ENCODE measurements at places on chromosomes 2 and 18.

- no peak for DNase-seq
Measured at GRCh38 chr2:223008956-223009355, 43.0 kb upstream of the KCNE4 start.

DNA sequence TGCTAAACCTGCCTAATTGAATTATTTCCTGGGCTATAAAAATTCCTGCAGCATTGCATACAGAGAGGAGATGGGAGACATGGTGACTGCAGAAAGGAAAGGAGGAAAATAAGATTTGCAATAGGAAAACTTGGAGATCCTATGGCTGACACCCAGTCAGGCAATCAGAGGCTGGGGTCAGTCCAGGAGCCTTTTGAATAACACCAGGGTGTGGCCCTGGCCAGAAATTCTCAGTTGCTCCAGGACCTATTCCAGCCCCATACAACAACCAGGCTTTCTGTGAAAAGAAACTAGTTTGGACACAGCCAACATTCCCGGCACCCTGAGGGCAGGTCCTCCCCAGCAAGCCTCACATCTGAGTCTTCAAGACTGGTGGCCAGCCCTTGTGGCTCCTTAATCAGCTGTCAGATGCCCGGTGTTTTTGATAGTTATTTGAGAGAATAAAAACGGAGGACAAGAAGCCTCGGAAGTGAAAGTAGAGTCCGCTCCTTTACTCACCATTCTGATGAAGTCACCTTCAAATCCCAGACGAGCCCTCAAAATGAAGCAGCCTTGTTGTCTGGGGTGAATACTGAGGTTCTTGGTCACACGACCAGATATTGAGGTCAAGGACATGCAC lies 31.1 kb upstream of the GMCL1 start:
- DNase-seq, result no peak

- DNase-seq, result no peak
Measured at GRCh38 chr18:41199212-41199611, 755.8 kb upstream of the PIK3C3 start.

DNA sequence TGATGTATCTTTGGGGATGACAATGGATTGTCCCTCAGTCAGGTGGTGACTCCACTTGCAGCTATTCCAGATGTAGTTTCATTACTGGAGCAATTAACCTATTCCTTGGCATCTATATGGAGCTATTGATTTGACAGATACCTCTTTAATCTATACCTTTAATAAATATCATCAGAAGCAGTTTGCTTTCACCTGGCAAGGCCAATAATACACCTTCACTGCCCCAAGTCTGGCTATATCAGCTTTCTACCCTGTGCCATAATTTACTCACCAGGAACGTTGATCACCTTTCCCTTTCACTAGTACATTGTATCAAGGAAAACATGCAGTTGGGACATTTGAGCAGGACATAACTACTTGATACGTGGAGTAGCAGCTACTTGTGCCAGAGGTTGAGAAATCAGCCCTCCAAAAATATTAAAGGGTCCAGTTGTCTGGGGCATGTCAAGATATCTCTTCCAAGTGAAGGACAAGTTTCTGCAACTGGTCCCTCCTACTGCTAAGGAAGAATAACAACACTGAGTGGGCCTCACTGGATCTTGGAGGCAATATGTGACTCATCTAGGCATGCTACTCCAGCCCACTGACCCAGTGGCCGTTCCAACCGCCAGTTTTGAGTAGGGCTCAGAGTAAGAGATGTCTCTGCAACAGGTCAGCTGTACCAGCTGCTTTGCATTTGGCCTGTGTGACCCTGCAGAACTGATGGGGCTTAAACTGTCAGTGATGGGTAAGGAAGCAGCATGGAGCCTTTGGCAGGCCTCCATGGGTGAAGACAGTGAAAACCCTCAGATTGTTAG lies 67.0 kb downstream of the PSMG2 start:
- no peak for DNase-seq

DNA sequence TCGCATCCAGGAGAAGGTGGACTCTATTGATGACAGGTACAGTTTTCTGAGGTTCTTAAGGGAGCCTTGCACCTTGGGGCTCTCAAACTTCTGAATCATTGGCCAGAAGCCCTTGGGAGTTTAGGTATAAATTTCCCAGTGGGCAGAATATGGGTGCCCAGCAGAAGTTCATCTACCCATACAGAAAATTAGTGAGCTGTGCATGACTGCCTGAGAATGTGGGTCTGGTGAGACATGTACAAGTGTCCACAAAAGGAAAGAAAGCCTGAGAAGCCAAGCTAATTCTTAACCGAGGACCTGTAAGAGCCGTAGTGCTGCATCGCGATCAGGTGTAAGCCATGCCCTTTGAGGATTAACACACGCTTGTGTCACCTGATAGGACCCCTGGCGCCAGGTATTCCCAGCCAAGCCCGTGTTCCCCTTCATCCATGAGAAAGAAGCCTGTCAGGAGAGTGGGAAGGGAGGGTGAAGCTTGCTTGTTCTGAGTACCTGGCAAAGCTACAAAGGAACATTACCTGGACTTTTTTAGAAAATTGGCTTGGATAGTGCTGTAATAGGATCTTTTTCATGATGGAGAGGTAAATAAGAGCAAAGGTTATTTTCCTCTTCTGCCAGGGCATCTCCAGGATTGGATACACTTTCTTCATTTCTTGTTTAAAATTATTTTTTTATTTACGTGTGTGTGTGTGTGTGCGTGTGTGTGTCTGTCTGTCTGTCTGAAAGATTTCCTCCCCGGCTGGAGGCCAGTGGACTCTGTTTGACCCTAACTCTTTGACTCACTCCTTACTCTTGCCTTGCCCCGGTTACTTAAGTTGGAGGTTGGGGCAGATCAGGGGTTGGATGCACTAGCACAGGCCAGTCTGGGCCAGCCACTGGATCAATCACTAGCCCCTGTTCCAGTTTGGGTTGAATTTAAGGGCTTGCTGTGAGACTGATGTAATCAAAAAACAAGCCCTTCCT lies 90.4 kb upstream of the EML6 start:
- no peak for DNase-seq

GRCh38 chr2:198242093-198242492 lies 437.7 kb downstream of the PLCL1 start:
- no peak for DNase-seq

DNA sequence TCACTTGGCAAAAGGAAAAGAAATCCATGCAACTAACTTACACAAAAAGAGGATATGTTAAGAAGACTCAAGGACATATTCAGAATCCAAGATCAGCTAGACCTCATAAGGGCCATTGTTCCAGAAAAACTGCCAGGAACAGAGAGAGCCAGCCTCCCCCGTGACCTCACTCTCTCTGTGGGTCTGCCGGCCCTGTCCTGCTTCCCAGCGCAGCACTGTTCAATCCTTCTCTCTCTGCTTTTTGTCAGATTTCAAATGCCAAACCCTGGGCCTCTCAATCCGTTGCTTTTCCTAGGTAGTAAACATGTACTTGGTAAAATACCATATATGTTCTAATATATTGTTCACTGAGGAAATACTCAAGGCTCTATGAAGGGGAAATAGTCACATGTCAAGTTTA lies 40.0 kb upstream of the ACKR3 start:
- no peak for DNase-seq

DNA sequence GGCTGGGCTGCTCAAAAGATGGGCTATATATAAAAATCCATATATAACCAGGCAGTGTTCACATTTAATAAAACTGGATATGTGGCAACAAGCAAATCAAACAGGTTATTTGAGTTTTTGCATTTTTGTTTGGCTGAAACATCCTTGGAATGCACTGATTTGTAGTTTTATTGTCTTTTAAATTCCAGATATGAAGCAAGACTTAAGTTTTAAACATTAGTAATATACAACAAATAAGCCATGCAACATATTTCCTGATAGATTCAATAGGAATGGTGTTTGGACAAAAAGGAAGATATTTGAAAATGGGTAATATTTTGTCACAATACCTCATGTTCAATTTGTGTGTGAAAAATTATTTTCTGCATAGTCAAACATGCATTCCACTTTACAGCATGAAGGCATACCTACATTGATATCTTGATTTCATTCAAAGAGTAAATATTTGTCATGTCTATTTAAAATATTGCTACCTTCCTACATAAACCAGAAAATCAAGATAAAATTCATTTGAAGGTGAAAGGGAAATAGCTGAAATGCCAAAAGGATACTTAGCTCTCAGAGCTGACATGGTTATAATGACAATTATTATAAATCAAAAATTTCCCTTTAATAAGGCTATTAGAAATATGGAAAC lies 132.3 kb upstream of the NETO1 start:
- DNase-seq, result no peak

- DNase-seq, result no peak
Measured at GRCh38 chr2:122955776-122956175, 1069.3 kb upstream of the CNTNAP5 start.

DNA sequence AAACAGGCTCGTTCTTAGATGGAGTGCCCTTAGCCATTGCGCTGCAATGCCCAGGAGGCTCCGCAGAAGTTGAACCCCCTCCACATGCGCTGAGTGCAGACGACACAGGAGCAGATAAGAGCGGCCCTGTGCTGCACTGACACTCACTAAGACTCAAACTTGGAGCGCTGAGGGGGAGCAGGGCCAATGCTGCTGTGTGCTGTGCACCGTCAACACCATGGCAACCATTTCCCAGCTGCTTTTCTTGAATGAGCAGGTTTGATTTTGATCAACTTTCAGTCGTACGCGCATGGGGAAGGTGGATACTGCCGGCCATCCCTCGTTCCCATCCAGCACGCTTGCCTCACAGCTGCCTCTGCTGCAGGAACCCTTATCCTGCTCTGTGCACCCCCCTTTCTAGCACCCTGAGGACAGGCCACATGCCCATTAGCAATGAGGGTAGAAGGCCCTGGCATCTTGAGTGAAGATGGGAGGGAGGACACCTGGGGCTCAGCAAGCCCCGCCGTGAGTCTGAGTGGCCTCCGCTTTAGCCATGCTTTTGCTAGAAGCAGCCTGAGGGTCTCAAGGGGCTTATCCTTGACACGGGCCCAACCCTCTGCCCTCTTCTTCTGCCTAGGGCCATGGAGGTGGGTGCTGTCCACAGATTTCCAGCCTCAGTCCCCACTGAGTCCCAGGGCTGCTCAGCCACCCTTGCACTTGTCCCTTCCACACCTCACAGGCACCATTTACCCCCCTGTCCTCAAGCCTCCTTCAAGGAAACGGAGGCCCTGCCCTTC lies 271.9 kb downstream of the PHLPP1 start:
- no peak for DNase-seq

GRCh38 chr2:162989507-162989906 lies 150.9 kb upstream of the KCNH7 start:
- DNase-seq, result no peak

GRCh38 chr18:28494151-28494550 lies 317.2 kb upstream of the CDH2 start:
- DNase-seq, result no peak

DNA sequence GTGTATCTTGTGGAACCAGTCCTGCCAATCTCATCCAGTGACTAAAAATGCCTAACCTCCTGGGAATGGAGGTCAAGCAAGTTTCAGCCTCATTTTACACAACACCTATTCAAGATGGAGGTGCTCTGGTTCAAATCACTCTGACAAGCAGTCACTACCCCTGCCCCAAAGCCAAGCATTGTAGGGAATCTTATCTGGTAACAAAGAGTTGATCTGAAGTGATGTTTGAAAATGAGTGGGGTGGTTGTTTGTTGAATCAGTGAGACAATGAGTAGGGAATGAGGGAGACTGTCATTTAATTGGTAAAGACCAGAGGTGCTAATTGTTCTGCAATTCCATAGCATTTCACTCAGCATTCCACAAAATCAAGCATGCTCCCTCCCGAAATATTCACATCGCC lies 132.0 kb downstream of the RND3 start:
- DNase-seq, result no peak

- DNase-seq, result no peak
Measured at GRCh38 chr2:217988014-217988839, 14.6 kb downstream of the TNS1 start.

DNA sequence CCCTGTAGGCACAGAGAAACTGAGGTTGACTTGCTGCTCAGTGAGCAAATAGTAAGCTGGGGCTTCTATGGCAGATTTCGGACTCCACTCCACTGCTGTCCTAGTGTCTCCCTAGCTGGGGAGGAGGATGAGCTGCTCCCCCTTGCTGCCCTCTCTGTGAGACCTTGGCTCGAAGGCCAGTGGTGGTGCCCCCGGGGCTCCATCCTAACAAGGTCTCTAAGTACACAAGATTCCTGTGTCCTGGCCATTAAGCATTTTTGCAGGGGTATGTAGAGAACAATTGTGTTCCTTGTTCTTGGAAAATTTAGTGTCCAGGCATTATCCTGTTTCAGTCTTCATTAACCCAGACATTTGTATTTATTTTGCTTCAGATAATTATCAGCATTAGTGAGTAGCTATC lies 21.3 kb upstream of the BCL2L11 start:
- DNase-seq, result no peak

DNA sequence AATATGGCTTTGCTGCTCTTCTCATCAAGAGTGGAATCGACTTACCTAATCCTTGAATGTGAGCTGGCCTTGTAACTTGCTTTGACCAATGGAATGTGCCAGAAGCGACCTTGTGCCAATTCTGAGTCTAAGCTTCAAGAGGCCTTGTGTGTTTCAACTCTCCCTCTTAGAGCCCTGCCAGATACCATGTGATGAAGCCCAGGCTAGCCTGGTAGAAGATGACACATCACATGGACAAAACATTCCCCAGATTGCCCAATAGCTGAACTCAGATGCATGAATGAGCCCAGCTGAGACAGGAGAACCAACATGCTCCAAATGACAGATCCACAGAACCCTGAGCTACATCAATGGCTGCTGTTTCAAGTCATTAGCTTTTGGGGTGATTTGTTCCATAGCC lies 4.2 kb upstream of the KLHL14 start:
- no peak for DNase-seq

DNA sequence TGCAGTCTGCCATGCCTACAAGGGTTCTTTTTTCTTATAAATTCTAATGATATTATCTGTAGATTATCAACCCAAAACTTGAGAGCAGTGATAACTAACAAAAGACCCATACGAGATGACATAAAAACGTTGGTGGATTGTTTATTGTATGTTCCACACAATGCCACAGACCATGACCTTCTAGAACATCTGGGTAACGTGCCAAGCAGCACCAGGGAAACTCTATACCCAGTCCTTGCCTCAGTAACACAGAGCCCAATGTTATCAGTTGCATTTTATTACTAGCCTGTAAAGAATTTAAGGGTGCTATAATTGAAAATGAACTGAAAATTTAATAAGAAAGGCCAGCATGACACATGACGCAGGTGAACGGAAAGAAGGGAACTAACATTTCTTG lies 99.1 kb upstream of the UGP2 start:
- no peak for DNase-seq

- DNase-seq, result no peak
Measured at GRCh38 chr18:8242151-8242696, 367.0 kb upstream of the RAB12 start.

- DNase-seq, result no peak
Measured at GRCh38 chr2:182821182-182821581, 45.3 kb downstream of the FRZB start.

DNA sequence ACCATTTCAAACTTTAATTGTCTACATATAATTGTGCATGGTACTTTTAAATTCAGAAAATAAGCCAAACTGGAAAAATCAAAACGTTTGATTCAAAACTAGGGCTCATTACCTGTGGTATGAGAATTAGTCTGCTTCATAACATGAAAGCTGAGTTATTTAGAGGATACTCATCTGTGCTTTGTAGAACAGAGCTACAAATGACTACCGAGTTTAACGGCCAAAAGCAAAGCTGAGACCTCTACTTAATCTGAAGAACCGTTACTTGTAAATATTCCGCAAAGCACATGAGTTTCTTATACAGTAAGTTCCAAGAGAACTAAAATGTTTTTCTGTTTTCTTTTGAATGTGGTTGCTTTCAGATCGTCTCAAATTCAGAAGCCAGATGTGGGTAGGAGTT lies 123.7 kb upstream of the SMAD7 start:
- no peak for DNase-seq

Measured in HS-27A (cell line).